ENCODE measurements at places on chromosomes 16 and 17.

- DNase-seq: no peak
Observed at GRCh38 chr16:86956437-86956836, 360.8 kb downstream of the C16orf95 start.

- no peak for DNase-seq
Observed at GRCh38 chr16:58882292-58882691, 148.2 kb upstream of the GOT2 start.

GRCh38 chr16:21324267-21324666, 46.2 kb upstream of the CRYM start:
- DNase-seq: no peak

- DNase-seq: no peak
Observed at GRCh38 chr17:17965152-17965721, 7.0 kb downstream of the TOM1L2 start.

DNA sequence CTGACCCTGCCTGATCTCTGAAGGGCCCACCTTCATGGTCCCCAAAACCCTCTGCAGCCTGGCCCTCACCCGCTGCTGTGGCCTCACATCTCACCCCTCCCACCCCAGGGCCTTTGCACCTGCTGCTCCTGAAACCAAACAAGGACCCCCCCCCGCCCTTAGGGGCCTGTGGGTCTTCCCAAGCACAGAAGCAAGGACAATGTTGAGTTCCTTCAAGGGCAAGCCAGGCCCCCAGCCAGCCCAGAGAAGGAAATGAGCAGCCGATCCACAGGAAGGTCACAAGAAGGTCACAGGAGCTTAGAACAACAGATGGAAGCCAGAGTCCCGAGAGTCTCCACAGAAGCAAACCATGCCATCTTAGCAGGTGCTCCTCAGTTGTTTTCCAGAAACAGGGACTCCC, 493 bp upstream of the PDE6G start:
- no peak for DNase-seq

DNA sequence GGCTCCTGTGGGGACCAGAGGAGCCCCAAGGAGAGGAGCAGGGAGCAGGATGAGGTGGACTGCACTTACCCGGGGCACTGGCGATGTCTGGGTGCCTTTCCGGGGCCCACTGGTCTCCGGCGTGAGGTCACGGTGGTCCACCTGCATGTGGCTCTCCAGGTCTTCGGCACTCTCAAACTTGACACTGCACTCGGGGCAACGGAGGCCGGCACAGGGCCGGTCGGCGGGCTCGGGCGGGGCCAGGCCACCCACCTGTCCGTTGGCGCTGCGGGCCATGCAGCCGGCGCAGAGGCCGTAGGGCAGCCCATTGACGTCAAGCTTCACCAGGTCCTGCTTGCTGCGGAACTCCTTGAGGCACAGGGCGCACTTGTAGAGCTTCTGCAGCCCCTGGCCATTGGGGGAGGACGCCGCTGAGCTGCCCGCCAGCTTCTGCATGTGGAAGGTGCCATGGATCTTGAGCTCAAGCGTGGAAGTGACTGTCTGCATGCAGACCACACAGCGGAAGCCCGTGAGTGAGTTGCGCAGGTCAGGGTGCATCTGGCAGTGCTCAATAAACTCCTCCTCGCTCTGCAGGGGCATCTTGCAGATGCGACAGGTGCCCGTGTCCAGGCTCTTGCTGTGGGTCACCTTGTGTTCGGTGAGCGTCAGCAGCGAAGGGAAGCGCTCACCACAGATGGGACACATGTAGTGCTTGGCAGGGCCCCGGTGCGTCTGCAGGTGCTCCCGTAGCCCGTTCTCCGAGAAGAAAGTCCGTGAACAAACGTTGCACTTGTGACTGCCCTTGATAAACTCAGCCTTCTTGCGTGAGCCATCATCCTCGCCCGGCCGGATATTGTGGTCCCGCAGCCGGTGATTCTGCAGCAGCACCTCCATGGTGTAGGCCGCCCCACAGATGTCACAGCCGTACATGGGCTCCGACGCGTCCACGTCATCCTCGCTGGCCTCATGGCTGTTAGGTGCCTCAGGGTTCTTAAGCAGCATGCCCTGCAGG, 220.0 kb downstream of the ZNF423 start:
- no peak for DNase-seq

GRCh38 chr17:17315142-17315821, 12.1 kb downstream of the NT5M start:
- no peak for DNase-seq

GRCh38 chr16:60553090-60553757, 1483.0 kb downstream of the CDH8 start:
- no peak for DNase-seq

DNA sequence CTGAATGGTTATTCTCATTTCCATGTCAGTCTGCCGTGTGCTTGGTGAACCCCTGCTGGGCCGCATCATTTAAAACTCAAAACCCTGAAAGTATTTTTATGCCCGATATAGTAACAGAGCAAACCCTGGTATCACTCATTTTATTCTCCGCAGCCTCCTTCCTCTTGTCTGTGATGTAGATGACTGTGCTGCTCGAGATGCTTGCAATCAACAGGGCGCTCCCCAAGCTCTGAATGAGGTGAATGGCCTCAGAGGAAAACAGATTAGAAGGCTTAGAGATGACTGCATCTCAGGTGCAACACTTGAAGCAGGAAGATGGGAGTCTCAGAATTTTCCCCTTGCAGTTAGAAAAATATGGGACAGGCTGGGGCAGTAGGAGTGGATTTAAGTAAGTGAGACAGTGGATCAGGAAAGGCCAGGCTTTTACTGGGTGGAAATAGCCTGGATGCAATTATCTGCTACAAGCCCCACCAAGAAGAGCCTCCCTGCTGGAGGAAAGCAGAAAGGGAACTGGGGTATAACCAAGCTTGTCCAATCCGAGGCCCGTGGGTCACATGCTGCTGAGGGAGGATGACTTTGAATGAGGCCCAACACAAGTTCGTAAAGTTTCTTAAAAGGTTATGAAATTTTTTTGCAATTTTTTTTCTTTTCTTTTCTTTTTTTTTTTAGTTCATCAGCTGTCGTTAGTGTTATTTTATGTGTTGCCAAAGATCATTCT, 166.9 kb downstream of the CDH13 start:
- no peak for DNase-seq

DNA sequence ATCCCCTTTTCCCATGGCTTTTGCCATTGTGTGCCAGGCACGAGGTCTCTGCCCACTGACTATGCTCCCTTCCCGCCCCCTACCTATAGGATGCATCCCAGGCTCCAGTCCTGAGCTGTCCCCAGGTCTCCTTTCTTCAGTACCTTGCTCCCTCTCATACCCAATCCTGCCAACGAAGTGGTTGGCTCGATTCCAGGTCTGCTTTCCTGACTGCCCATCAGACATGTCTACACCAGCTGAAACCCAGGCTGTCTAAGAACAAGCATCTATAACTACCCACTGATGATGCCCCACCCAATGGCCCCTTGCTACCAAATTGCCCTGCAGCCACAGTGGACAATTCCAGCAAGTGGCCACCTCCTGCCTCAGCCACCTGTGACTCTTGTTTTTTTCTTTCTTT, 479.1 kb downstream of the SOX9 start:
- DNase-seq: no peak

GRCh38 chr16:27452569-27453493, 50.9 kb downstream of the IL21R start:
- DNase-seq: no peak
